ENCODE measurements at places on chromosomes 16 and 17.

DNA sequence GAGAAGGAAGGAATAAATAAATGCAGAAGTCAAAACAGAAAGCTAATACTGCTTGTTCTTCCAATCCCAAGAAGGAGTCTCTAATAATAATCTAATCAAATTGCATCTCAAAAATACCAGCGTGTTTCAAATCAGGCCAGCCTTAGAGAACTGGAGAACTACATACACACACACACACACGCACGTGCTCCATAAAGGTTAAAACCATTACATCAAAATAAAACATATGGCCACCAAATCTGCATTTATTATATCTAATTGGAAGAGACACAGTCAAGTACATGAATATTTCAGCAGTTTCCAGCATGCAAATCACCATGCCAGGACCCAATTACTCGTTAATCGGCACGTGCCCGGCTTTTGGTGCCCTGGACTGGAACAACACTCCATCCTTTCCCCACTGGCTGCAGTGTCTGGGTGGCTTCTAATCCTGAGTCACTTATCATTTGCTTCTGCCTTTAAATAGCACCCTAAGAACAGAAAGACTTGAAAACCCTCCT, 20.4 kb upstream of the KDM8 start:
- no peak for DNase-seq

GRCh38 chr16:2198283-2198682, 1.9 kb upstream of the CASKIN1 start:
- no peak for DNase-seq

- no peak for DNase-seq
These were observed 541.4 kb downstream of the WWOX start for GRCh38 chr16:78640886-78641285.

DNA sequence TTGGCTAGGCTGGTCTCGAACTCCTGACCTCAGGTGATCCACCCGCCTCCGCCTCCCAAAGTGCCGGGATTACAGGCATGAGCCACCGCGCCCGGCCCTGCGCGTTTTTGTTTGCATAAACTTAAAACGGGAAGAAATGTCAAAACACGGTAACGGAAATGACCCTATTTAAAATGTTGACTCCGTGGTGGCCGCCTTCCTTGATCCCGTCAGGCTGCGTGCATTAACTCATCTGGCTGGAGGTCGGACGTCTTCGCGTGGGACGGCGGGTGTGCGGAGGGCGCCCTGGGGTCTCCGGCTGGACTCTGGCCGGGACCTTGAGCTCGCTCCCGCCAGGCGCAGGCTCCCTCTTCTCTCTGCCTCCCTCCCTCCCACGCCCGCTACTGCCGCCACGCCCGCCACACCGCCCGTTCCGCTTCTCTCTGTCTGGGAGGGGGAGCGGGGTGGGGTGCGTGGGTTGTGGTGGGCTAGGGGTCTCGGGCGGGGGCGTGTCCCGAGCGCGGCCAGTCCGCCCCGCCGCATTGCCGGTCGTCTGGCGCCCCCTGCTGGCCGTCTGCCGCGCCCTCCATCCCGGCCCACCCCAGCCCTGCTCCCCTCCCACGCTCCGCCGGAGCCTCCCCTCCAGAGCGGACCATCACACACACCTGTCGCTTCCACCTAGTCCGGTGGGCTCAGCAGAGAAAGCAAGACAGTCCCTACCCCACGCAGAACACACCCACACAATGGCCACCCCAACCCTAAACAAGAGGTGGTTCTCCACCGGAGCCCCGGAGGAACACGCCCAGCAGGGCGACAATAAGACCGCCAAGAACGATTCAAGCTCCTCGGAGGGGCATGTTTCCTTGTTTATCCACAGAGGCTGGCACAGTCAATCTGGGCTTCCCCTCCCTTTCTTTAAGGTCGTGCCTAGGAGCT, 1.2 kb upstream of the CCDC42 start:
- DNase-seq, result no peak
